ENCODE measurements at places on chromosomes 6 and 20.

DNA sequence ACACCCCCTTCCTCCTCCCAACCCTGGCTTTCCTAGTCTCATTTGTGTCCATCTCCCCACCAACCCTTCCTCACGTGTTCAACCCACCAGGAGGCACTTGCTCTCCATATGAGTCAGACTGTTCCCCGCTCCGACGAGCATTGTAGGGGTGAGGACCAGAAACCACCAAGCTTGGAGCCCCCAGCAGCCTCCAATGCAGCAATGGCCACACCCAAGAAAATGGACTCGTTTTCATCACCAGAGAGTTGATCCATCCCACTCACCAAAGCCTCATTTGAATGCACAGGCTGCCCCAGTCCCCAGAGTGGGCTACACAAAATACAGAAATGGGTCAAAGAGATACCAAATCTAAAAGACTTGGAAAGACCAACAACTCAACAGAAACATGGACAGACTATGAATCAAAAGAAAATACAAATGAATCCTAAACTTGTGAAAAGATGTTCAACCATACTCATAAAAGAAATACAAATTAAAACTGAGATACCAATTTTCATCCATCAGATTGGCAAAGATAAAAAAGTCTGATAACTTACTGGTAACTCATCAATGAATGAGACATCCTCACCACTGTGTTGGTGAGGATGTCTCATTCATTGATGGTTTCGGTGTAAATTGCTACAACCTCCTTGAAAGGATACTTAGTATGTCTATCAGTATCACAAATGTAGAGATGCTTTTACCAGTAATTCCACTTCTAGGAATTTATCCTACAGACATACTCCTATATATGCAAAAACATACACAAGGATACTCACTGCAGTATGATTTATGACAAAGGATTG is 68.1 kb downstream of the TRERF1 start:
- DNase-seq: no peak

- no peak for DNase-seq
These were observed 3.1 kb downstream of the TNF start for GRCh38 chr6:31578184-31579118.

DNA sequence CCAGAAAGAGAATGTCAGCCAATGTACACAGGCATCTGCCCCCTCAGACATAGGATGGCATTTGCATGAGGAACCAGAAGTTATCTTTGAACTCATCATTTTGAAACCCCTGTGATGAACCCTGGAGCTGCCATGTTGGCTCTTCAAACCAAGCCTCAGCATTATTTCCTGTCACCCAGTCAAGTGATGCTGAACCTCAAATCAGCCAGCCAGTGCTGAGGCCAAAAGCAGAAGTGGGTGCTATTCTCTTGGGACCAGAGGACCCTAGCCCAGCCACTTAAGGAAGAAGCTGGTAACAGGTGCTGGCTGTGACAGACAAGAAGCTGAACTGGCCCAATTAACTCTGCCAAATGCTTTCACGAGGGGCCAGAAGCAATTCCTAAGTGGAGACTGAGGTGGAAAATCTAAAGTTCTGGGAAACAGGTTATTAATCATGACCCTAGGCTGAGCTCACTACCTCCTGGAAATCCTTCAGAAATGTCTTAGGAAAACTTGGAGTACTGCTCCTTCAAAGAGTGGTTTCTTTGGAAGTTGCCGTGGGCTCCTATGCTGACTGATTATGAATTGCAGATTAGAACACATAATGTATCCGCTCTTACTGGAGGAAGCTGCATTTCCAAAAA is 4.0 kb downstream of the PKIG start:
- no peak for DNase-seq

DNA sequence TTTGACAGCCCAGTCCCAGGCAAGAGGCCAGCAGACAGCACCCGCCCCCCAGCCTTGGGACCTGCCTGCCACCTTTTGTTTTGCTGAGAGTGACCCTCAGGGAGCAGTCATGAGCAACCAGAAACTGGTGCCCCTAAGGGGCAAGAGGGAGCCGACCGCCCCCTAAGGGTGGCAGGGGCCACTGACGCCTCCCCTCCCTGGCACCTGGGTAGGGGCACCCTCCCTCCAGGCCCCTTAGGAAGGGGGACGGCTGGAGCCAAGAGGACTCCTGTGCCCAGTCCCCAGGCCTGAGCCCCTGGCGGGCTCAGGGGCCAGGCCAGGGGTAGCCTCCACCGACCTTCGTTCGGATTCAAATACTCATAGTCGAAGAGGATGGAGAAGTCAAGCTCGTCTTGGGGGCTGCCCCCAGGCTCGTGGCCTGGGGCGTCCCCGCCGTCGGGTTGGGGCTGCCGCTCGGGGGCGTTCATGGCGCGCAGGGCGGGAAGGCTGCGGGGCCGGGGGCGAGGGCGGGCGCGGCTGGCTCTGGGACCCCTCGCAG is 417 bp downstream of the NFATC2 start:
- DNase-seq: peak; percentile 47

DNA sequence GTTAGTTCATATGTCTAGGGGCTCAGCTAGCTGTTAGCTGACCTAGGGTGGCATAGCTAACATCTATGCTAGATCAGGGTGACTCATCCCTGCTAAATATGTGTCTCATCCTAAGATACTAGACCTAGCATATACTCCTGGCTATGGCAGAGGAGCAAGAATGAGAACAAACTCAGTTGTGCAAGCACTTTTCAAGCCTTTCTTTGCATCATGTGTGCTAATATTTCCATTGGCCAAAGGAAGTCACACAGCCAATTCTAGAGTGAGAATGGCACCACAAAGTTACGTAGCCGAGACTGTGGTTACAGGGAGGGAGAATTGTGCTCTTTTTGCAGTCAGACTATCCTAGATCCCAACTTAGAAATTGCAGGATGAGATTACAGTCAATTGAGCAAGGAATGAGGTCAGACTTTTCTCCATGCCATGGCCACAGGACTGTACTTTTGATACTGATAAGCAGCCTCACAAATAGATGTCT is 78.7 kb downstream of the PLCB4 start:
- DNase-seq: no peak

GRCh38 chr6:49457771-49458170 is 5.3 kb downstream of the MMUT start:
- no peak for DNase-seq

DNA sequence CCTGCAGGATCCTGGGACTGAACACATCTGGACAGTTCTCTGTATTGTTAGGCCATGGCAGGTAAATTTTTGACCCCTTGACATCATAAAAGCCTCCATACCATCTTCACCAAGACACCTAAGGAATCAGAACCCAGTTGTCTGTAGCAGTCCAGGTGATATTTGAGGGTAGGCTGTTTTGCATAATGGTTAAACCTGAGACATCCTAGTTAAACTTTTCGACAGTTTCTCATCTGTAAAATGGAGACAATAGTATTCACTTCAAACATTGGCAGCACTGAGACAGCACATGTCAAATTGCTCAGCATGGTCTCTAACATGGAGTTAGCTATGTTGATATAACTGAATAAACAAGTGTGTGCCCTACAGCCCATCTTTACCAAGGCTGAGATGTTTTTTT is 24.8 kb downstream of the C6orf62 start:
- DNase-seq: no peak

DNA sequence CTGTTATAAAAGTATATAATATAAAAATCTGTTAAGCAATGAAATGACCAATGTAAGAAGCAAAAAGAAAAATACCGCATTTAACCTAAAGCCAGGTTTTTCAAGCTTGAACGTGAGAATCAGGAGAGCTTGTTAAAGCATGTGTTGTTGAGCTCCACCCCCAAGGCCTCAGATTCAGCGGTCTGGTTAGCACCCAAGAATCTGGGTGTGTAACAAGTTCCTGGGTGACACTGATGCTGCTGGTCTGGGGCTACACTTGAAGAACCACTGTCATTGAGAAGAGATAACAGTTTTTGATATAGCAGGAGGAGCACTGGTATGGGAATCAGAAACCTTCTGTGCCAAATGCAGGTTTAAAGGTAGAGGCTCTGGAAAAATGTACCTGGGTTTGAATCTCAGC is 154.0 kb downstream of the ID4 start:
- no peak for DNase-seq

GRCh38 chr6:112205427-112206109 is 48.8 kb downstream of the LAMA4 start:
- no peak for DNase-seq

DNA sequence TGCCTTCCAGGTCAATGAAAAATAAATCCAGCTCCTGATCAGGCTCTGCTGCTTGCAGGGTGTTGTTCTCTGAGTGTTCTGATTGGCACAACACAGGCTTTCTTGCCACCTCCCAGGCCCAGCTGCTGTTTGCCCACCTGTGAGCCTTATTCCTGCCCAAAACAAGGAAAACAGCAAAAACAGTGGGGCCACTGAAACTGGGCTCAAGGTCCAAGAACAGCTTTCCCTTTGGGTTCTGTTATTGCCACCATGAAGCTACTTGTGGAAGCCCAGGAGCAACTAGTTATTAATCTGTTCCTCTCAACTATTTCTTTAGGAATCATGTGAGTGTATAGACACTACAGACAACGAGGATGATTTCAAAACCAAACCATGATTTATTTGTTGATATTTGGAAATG is 159.1 kb downstream of the PLCB1 start:
- DNase-seq: no peak

GRCh38 chr20:10578607-10579006 is 95.2 kb downstream of the JAG1 start:
- DNase-seq: no peak

- no peak for DNase-seq
These were observed 8.2 kb upstream of the AHCY start for GRCh38 chr20:34311118-34312023.

DNA sequence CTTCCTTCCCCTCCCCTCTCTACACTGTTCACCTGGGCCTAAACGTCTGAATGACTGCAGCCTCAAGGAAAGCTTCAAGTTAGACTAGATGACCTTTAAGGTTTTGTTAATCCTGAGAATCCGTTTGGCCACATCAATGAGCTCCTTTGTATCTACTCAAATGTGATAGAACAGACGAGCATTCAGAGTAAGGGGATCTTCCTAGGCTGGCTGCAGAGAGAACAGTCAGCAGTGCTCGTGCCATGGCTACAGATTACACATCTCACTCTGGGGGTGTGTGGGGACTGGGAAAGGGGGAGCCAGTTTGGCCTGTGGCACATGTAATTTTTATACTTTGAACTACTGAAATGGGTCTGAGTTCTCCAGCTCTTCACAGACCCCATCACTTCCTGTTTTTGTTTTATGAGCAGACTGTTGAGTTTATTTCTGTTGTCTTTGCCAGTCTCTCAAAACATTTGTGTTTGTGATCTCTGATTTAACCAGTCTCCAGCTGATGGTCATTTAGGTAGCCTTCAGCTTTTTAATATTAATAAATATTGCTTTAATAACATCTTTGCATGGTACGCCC is 50.9 kb downstream of the KCNS1 start:
- no peak for DNase-seq

DNA sequence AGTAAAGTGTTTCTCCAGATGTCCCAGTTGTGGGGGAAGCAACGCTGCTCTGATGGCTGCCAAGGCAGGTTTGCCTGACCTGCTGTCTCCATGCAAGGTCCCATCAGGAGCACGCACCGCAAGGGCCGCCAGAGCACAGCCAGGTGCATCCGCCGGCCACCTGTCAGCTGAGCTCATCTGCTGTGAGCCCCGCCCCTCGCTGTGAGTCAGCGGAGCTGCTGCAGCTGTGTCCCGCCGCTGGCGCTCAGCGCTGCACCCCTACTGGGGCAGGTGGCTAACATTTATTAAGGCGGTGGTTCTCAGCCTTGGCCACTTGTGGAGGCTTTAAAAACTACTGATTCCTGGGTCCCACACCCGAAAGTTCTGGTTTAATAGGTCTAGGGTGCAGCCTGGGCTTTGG is 225.7 kb downstream of the UST start:
- DNase-seq: peak; percentile 24

GRCh38 chr6:84902354-84902928 is 138.0 kb upstream of the TBX18 start:
- peak; percentile 1 for DNase-seq

DNA sequence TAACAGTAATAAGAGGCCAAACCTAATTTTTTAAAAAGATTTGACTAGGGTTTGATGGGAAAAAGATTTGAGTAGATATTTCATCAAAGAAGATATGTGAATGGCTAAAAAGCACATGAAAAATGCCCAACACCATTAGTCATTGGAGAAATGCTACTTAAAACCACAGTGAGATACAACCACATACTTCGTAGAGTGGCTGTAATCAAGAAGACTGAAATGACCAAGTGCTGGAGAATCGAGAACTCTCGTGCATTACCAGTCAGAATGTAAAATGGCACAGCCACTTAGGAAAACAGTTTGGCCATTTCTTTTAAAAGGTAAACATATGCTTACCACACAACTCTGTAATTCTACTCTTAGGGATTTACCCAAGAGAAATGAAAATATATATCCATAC is 175.5 kb downstream of the EYA2 start:
- DNase-seq: no peak

DNA sequence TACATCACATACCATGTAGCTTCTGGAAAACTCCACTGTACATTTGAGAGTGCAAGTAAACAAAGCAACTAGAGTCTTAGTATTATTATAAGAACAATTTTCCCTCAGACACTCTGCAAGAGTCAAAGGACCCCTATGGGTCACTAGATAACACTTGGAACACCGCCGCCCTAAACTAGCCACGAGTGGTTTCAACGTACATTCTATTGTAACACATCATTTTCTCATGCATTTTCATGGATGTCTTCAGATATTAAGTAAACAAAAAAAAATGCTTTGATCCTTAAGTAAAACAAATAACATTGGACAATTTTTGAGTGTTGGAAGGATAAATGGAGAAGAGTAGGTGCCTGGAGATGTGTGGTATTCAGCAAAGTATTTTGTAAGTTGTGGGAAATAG is 3.2 kb upstream of the RNF146 start:
- DNase-seq: no peak

DNA sequence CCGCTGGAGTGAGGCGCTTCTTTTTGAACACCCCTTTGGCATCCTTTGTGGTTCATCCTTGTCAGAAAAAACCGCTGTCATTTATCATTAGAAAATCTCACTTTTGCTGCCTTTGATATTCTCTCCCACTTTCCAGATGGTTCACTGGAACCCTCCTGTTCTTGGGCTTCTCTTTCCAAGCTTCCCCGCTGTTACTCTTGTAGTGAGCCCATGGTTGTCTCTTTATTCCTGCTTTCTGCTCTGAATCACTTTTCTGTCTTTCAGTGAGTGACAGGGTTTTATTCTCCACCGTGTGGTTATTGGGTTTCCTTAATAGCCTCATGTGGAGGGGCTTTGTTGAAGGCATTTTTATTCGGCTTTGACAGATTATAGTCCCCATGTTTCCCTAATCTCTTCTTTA is 117.0 kb downstream of the FARS2 start:
- DNase-seq: no peak

- DNase-seq: no peak
These were observed 20.4 kb downstream of the UTRN start for GRCh38 chr6:144305567-144305966.

GRCh38 chr20:43682446-43682845 is 15.5 kb downstream of the MYBL2 start:
- DNase-seq: no peak

DNA sequence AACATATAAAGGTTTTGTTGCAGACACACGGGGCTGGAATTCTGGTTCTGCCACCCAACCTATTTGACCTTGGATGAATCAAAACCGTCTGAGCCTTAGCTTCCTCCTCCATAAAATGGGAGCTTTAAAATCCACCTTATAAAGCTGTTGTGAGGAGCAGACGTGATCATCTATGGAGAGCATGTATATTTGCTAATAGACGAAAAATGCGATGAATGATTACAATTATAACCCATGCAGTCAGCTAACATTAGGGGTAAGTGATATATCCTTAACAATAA is 586 bp upstream of the NUP153 start:
- DNase-seq: no peak

- no peak for DNase-seq
These were observed 16.7 kb downstream of the TAB2 start for GRCh38 chr6:149334201-149334600.
